ENCODE measurements at places on chromosomes 6 and 20.

DNA sequence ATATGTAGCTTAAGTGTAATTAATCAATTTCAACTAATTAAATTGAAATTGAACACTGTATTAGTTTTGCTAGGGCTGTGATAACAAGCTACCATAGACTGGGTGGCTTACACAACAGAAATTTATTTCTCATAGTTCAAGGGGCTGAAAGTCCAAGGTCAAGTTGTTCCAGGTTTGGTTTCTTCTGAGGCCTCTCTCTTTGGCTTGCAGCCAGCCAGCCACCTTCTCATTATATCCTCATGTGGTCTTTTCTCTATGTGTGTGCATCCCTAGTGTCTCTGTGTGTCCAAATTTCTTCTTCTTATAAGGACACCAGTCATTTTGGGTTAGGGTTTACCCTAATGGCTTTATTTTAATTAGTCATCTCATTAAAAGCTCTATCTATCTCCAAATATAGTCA, 611.7 kb downstream of the UTRN start:
- no peak for DNase-seq

DNA sequence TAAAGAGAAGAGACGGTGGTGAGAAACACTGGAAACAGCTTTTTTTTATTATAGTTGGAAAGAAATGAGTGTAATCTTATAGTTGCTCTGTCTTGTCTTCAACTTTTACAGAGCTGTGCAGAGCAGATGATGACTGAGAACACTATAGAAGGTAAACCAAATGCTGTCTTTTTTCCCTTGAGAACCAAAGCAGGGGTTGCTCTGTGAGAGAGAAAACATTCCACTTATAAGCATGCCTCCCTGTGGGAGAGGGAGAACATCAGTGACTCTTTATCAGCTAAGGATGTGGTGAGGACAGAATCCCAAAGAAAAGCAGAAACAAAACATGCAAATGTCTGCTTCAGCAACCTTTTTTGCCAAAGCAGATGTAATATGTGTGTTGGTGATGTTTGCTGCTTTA, 179.3 kb upstream of the HDDC2 start:
- no peak for DNase-seq

- DNase-seq = no peak
Measured at GRCh38 chr6:66396549-66396948, 689.5 kb upstream of the EYS start.

DNA sequence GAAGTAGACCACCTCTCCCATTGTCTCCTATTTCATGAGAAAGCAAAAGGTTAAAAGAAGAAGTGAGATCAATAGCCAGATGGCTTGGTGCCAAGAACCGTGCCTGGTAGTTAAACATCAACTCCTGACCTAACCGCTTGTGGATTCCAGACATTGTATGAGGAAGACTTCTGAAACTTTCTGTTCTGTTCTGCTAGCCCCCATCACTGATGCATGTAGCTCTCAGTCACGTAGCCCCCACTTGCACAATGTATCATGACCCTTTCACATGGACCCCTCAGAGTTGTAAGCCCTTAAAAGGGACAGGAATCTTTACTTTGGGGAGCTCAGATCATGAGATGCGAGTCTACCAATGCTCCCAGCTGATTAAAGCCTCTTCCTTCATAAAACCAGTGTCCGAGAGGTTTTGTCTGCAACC, 301.2 kb downstream of the RNGTT start:
- peak; percentile 90 for DNase-seq

GRCh38 chr6:42331019-42331418, 113.4 kb upstream of the MRPS10 start:
- DNase-seq = no peak

DNA sequence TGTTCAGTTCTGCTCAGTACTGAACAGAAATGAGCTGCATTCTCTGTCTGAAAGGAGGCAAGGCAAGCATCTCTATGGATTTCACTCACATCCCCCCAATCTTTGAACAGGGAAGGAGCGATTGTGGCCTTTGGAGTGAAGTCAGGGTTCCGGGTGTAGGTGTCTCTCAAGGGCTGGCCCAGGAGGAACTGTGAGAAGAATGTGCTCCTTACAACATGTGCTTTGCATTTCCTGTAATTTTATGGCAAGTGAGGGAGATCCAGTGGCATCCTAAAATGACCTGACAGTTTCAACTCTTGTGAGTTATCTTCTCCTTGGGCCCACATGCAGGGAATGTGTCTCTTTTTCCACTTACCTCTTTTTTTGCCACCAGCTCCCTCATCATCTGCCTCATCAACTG, 63.0 kb upstream of the RIN2 start:
- DNase-seq = no peak

- no peak for DNase-seq
Measured at GRCh38 chr6:116485559-116486184, 24.5 kb downstream of the CALHM6 start.

DNA sequence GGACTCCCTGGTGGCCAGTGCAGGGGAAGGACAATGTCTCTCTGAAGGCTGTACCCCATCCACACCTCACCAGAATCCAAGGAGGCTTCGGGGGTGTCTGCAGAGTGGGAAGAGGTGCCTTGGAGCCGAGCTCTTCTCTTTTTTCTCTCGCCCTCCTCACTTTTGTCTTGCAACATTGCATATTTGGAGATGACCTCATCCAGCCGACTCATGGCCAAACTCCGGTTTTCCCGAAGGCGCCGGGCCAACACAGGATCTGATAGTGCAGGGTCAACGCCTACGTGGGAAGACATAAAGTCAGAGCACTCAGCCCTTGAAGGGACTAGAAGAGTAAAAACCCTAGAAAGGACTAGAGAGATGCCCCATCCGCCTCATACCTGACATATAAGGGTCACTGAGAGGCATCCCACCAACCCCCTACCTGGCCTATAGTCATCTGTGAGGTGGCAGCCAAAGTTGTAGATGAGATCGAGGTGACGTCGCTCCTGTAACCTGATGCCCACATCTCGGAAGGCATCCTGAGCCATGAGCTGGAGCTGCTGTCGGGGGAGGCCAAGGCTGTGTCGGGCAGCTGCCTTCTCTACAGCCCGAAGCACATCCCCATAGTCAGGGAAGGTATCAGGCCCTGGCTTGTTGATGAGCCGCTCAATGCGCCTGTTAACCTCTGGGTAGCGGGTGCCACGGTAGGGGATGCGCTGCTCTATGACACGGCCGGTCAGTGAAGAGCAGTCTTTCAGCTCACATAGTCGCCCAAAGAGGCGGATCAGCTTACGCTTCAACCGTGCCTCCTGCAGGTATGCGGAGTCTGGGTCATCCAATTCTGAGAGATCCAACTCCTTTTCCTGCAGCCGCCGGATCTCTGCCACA, 3.0 kb upstream of the ZBTB22 start:
- DNase-seq = peak; percentile 45

DNA sequence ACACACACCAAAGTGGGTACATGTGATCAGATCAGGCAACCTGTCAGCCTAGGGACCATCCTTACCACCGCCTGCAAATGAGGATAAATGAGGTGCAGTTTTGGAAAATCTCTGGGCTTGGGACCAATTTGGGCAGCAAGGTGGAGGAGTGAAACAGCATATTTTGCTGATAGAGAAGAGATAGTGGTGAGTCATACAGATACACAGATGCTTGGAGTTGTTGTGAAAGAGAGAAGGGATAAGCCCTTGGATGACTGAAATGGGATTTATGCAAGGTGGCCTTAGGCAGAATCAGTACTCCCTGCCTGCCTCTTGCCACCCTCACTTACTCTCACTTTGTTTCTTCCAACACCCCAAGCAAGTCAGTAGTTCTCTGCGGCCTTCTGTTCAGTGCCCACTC, 34.7 kb downstream of the BMP2 start:
- DNase-seq = no peak

DNA sequence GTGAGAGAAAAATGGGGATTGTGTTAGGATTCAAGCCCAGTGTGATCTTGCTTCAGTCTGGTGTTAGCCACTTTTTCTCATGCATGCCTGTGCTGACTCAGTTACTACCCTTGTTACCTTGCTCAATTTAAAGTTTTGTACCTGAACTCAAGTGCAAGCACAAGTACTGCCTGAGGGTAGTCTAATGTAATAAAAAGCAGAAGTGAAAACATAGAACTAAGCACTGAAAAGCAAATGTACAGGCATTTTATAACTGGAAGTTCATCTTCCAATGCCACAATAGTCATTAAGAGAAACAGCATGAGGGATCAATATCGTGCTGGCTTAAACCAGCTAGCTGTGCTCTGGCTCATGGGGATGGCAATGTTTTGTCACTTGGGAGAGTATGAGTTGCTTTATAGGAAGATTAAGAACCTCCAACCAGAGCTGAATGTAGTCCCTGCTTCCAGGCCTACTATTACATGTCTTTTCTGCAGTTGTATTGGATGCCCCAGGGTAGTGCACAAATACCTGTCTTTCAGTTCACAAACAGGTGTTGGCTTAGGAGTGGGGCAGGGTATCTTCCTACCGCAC, 48.7 kb downstream of the SLC35F1 start:
- no peak for DNase-seq

GRCh38 chr20:32807706-32808105, 12.0 kb upstream of the MAPRE1 start:
- no peak for DNase-seq

GRCh38 chr6:5287966-5288297, 26.6 kb downstream of the FARS2 start:
- no peak for DNase-seq

DNA sequence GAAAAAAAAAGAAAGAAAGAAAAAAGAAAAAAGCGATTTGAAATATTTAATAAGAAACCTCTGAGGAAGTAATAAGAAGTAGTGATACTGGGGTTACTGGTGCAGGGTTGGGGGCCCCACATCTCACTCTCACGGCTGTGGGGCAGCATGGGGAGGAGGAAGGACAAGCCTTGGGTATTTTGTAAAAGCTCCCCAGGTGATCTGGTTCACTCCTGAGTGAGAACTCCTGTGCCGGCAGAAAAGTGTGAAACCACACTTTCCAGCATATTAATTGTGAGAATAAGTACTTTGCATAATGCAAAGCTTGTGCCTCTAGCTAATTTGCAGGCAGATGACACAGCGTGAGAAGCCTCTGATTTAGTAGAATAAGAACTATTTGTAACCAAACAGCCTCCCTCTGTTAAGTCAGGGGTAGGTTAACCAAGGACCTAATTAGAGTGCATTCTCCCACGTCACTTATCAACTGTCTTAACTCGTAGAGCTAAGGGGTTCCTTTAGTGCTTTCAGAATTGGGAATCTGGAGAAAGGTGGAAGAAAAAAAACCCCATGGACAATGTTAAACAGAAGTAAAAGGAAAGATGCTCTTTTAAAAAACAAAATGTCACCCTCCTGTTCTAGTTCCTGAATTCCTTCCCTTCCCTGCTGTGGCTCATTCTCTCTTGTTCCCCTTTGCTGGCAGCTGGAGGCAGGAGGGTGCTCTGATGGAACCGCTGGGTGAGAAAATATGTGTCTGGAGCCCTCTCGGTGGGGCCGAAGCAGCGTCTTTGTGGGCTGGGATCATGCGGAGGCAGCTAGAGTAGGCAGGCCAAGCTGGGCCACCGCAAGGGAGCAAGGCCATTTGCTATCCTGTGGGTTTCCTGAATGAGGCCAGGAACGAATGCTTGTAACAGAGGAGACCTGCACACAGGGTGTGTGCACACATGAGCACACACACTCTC, 108.7 kb downstream of the FYN start:
- no peak for DNase-seq

DNA sequence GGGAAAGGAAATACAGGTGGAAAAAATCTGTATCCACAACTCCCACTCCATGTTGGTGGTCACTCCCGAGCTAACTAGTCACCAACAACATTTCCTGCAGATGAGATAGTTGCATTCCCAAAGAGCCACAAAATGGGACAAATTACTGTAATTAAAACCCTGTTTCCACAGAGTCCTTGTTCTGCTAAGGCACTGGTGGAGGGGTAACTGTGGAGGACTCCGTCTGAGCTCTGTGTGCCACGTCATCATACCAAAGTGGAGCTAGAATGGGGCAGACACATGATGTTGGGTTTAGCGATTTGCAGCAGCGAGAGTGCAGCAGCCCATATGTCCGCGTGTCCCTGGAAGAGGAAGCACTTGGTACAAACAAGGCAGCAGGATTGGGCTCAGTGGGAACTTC, 172.5 kb upstream of the KCNK16 start:
- DNase-seq = no peak

DNA sequence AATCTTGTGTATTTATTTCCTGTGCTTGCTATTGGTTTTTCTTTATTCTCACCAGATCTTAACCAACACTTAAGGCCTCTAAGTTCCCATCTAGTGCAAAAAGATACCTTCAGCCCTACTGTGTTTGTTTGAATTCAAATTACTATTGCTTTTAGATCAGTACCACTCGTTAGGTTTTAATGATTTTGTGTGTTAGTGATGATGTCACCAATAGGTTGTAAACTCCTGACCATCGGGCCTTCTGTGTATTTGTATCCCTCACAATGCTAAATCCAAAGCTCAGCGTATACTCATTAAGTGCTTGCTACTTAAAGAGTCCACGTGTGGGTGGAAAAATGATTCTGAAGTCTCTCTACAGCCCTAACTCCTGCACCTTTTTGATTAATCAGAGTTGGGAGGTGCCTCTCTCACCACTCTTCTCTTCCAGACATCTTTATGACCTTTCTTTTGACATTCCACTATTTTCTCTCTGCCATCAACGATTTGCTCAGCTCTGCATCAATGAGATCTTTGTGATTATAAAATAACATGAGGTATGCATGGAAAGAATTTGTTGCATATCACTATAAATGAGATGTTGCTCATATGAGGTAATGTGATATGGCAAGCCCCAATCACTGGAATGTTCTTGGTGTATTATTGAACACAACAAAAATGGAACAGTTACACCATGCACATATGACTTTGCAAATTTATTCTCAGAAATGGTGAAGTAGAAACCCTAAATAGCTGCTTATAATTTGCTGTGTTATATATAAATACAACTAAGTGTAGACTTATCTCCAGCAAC, 55.1 kb upstream of the LAMA2 start:
- DNase-seq = no peak

- DNase-seq = no peak
Measured at GRCh38 chr20:50594591-50595432, 84.6 kb downstream of the PTPN1 start.

DNA sequence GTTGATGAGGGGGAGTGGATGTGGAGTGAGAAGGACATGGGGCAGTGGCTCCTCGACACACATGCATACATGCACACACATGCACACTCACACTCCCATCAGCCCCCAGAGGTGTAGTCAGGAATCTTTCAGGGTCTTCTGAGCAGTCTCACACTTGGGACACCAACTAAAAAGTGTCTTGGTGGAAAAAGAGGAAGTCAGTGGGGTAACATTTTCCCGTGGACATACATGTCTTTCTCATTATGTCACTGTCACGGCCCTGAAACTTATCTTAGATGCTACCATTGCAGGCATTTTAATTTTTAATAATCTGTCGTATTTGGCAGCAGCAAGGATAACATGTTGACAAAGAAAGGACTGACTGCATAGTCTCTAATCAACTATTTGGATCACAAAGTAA, 261.1 kb downstream of the ADGRG6 start:
- DNase-seq = no peak

DNA sequence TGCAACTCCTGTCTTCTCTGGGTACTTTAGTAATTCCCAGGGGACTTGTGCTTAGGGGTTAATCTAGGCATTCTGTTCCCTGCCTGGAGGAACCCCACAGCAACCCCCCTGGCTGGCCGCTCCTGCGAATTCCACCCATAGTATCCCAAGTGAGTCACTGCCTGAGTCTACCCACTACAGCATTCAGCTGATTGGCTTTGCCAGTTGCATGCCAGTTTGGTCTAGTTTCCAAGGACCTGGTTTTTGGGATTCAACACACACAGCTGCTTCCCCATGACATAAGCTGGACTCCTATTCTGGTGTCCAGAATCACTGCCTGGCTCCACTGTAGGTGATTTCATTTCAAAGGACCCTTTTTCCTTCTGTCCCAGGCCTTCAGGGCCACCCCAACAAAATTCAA, 40.3 kb downstream of the PLCG1 start:
- no peak for DNase-seq
